ENCODE measurements at places on chromosomes 12 and 14. TPM values are rescaled to one million over a fixed set of nuclear protein-coding genes. Genes with fewer than 3 reads are reported as not detected.

DNA sequence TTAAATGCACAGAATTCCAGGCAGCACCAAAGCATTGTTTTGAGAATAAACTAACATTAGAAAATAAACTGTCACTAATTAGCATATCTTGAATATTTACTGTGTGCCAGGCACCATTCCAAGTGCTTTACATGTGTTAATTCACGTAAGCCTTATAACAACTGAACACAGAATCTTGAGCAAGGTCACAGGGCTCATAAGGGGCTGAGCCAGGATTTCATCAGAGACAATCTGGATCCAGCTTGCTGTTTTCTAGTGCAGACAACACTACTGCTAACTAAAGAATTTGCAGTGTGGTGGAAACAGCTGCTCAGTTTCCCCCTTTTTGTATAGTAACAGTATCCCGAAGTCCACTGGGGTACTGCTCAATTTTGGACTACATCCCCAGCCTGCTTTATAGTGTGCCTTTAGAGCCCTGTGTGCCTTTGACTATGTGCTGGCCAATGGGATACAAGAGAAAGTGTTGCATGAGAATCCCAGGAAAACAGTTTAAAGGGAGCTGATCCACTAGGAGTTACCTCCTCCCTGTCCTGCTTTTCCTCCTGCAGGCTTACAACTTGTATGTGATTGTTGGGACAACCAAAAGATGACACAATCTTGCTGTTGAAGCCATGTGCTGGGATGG is 36.0 kb upstream of the RMST start:
- no peak for DNase-seq

GRCh38 chr12:99386907-99387306 is 260.6 kb upstream of the GARIN6 start:
- no peak for DNase-seq

- no peak for DNase-seq
Measured at GRCh38 chr12:126083926-126084325, 1018.7 kb downstream of the AACS start.

- DNase-seq, result no peak
Measured at GRCh38 chr12:123105211-123105826, 45.6 kb downstream of the PITPNM2 start.

DNA sequence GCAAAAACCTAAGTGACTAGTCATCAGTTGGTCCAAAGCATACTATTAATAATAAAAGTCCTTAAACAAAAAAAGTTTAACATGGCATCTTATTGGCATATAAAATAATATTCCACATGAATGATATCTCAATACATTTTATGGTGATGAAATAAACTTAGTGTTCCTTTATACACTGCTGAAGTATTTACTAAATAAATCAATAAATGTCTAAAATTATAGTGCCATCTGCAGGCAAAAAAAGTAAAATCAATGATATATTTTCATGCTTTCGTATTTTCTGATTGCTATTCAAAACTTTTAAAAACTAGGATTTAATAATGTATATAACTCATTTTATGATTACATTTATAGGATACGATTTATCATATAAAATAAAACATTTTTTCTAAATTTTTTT is 30.5 kb downstream of the PUS7L start:
- DNase-seq, result no peak

The RPGRIP1 gene
- 0.49 TPM for total RNA-seq
